ENCODE measurements at places on chromosomes 16 and 17. TPM values are rescaled to one million over a fixed set of nuclear protein-coding genes. Genes with fewer than 3 reads are reported as not detected.

The IL4R gene
- 153 TPM for total RNA-seq

The ATP6V0C gene
- 298 TPM for total RNA-seq

The TPSAB1 gene
- 122 TPM for total RNA-seq

The SLC52A1 gene
- 0.26 TPM for total RNA-seq

All from upper lobe of right lung (tissue), 1 donor.